ENCODE measurements at places on chromosomes 16 and 17.

GRCh38 chr16:58021661-58022551 is 3.6 kb upstream of the MMP15 start:
- no peak for DNase-seq

DNA sequence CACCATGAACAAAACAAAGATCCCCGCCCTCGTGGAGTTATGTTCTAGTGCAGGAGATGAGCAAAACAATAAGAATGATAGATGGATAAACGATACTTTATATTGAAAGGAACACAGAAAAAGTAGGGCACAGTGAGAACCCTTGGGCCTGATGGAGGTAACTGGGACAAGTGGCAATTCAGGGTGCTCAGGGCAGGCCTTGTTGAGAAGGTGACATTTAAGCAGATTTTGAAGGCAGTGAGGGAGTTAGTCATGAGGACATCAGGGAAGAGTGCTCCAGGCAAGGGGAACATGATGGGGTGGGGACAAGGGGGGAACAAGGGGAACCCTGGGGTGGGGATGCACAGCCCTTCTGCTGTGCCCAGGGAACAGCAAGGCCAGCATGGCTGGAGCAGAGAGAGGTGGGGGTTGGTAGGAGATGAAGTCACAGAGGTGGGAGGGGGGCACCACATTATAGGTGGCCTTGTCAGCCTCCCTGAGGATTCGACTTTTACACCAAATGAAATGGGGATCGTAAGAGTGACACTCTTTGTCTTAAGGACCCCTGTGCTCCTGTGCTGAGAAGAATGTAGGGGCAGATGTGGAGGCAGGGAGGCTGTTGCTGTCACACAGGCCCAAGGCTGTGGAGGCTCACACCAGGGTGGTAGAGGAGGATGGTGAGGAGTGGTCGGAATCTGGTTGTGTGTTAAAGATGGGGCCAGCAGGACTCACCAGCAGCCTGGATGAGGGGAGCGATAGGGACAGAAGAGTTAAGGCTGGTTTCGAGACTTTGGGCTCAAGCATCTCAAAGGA is 9.2 kb upstream of the PRM1 start:
- DNase-seq, result no peak

DNA sequence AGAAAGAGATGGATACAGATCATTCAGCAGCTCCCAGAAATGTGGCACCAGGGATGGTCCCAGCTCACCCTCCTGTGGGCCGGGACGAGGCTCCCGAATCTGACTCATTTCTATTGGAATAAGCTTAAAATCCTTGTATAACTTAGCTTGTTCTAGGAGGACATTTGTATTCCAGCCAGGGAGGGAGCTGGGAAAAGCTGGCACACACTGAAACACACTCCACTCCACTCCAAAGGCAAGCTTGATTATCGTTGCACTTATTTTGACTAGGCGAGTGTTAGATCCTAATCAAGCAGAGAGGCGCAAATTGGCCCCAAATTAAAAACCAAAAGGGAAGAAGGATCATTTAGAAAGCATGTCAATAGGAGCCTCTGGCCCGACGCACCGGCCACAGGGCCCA is 339.5 kb downstream of the HS3ST4 start:
- no peak for DNase-seq

GRCh38 chr16:27332105-27332504 is 18.3 kb downstream of the IL4R start:
- no peak for DNase-seq

- DNase-seq, result no peak
These were observed 640.4 kb downstream of the CDH11 start for GRCh38 chr16:64481497-64481896.

GRCh38 chr17:69961501-69962145 is 113.4 kb upstream of the KCNJ16 start:
- DNase-seq, result no peak

GRCh38 chr16:83603723-83604570 is 203.8 kb upstream of the HSBP1 start:
- no peak for DNase-seq

All from DMS 273 treated with DMSO at 0.1 percent for 48 hours (cell line).